Heart left ventricle (tissue), 16 donors: ENCODE measurements at places on chromosomes 2 and 18. TPM values are rescaled to one million over a fixed set of nuclear protein-coding genes. Genes with fewer than 3 reads are reported as not detected.
A peak's percentile ranks its signal among the peaks of the same experiment; 100 is the strongest.

DNA sequence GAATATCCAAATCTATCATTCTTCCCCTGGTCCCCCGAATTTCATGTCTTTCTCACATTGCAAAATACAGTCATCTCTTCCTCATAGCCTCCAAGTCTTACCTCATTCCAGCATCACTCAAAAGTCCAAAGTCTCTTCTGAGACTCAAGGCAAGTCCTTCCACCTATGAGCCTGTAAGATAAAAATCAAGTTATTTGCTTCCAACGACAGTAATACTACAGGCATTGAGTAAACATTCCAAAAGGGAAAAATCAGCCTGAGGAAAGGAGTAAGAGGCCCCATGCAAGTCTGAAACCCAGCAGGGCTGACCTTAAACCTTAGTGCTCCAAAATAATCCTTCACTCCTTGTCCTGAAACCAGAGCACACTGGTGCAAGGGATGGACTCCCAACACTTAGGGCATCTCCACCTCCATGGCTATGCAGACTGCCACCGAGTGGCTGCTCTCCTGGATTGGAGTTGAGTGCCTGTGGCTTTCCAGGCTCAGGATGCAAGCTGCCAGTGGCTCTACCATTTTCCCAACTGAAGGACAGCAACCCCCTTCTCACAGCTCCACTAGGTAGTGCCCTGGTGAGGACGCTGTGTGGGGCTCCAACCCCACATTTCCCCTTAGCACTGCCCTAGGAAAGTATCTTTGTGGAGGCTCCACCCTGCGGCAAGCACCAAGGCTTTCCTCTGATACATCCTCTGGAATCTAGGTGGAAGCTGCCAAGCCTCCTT, 16.3 kb downstream of the DTNA start:
- DNase-seq: no peak

GRCh38 chr2:122236152-122236874, 480.9 kb downstream of the TSN start:
- DNase-seq: no peak

DNA sequence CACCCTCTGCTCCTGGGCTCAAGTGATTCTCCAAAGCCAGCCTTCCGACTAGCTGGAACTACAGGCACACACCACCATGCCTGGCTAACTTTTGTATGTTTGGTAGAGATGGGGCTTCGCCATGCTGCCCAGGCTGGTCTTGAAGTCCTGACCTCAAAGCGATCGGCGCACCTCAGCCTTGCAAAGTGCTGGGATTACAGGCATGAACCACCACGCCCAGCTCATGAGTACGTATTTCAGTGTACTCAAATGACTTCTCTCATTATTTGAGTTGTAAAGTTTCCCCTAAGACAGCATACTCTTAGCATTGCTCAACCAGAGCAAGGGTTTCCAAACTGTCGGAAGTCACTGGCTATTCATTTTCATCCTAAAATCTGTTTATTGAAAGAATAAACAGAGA, 40.3 kb downstream of the IMPA2 start:
- no peak for DNase-seq

GRCh38 chr2:5263291-5263690, 428.9 kb upstream of the SOX11 start:
- DNase-seq: no peak

DNA sequence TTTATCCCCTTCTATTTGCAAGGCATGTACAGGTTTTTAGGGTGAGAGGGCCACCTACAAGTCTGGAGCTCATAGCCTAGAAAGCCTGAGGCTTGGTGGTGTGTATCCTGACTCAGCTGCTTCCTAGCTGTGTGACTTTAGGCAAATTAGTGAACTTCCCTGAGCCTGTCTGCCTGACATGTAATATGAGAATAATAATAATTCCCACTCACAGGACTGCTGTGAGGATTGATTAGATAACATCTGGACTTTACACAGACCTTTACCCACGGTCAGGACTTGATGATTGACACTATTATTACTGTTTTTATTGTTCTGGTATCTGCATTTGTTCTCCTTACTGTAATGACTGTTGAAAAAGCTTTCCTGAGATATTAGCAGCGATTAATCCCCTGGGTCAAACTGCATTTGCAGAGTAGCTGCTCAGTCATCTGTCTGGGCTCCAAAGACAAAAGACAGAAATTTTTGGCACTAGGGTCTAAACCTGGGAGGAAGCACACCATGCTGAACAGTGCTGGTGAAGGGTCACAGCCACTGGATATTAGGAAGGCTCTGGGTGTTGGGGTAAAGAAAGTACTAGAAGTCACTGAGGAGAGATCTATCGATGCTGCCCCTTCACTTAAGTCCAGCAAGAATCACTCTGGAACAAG, 276.5 kb upstream of the FN1 start:
- no peak for DNase-seq

DNA sequence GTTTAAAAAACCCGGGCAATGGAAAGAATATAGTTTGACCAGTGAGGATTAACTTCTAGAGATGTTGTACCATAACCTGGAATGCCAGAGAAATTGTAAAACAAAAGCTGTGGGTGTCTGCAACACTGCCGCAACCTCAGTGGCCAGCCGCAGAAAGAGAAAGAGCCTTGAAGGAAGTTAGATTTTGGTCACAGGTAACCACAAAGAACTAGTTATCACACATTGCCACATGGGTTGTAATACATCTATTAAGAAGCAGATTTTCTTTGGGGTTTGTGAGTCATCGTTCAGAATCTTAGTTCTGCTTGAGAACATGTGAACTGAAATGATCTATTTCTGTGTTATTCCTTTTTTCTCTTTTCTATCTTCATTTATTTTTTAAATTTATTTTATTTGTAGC, 222.9 kb upstream of the AGAP1 start:
- no peak for DNase-seq

DNA sequence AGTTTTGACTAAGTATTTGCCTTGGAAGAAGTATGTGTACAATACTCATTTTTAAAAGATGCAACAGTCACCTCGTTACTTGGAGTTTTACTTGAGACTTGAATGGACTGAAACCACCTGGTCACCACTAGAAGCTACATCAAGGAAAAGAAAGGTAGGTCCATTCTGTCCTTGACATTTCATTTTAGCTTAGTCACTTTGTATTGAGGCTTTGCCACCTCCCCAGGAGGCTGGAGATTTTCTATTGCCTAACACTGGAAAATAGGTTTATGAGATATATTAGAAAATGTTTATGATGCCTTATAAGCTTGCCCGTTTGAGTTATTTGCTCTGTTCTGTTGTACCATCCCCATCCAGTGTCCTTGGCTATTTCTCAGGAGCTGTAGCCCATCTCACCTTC, 107.9 kb upstream of the ETAA1 start:
- no peak for DNase-seq

DNA sequence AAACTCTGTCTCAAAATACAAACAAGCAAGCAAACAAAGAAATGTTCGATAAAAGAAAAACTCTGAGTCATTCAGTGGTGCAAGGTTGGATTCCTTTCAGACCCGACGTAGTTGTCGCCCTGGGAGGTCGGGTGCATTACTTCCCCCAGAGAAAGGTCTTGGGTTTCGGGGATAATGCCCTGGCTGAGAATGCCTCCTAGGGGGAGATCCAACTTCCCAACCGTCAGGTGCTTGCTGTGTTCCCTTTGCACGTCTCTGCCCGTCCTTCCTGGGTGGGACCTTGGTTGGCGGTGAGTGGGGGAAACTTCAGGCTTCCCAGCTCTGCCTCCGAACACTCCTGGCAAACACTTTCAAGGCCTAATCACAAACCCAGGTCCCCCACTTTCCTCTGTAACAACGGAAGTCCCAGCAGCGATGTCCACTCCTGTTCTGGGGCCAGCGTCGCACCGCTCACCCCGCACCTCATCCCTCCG, 609 bp downstream of the TPGS2 start:
- DNase-seq: no peak

GRCh38 chr2:4140281-4140970, 437.1 kb downstream of the DCDC2C start:
- DNase-seq: no peak

DNA sequence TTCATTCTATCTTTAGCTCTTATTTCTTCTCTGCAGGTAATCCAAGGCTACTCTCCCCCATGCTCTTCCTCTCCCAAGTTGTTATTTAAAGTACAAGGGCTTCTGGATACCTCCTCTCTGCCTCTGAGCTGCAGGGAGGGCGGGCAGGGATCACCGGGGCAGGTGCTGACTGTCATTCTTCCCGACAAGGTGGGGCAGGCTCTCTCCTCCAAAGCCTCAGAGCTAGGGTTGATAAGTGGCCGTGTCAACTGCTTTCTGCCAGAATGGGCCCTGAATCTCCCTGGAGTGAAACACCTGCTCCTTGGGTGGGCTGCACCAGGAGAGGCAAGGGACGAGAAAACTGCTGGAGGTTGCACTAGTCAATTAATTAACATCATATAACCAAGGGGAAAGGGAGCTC, 250.3 kb downstream of the SLC4A3 start:
- DNase-seq: no peak

DNA sequence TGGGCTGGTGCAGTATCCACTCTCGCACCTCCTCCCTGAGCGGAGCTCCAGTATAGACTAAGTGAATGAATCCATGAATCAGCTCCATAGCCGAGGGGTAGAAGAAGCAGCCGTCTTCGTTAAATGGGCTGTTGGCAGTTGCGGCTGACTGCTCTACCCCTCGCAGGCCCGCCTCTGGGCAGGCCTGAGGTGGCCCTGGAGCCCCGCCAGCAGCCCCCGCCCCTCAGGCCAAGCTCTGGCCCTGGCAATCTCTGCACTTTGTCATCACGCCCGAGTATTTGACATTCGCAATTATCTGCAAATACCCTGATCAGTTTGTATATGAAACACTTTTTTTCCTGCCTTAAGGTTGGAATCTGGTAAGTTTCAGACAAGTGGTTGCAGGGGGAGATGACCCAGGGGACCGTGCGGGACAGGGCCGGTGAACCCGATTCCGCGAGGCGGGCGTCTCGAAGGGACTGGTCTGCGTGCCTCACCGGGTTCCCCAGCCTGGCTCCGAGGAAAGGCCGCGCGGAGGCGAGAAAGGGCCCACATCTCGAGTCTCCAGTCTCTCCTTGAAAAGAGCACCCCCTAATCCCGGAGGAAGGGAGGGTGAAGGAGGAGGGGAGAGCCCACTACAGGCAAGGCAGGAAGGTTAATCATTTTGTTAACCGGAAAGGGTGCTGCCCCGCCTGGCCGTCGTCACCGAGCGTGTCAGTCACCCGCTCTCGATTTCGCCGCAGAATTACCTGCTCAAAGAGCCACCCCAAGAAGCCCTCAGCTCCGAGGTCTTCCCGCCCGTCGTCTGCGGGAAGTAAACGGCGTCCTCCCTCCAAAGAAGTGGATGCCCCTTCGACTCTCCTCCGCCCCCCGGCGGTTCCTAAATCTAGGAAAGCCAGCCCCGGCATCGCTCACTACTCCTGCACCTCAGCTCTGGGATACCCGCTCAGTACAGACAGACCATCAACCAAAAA, 11.1 kb upstream of the SATB2 start:
- DNase-seq: no peak

DNA sequence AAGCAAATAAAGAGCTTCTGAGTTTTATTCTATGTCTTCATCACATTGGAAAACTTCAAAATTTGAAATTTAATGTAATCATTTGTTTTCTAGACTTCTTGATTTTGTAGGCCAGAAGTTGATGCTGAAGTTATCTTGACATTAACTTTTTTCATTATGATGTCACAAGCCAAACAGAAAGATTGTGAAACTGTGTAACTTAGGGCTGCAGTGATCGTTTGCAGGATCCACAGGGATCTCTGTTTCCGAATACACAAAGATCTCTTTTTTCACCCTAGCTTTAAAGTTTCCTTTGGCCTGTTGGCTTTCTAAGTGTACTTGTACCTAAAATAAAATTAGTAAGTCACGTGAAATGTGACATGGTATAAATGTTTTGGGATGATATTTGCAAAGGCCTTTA, 594.9 kb upstream of the CDH2 start:
- DNase-seq: no peak

DNA sequence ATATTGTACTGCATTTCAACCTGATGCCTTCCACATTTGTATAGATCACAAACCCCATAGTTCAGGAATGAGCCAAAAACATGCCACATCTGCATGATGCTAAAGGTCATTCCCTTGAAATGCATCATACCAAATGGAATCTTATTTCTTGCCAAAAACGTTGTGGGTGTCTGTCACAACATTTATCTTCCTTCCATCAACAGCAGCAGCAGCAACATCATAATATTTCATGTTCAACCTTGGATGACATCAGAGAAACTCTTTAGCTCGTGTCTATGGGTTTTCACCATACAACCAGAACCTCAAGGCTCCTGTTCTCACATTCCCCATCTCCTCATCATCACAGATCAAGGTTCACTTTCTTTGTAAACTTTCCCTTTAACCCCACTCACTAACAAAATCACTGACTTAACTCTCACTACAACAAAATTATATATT, 221.3 kb upstream of the CTAGE1 start:
- no peak for DNase-seq

DNA sequence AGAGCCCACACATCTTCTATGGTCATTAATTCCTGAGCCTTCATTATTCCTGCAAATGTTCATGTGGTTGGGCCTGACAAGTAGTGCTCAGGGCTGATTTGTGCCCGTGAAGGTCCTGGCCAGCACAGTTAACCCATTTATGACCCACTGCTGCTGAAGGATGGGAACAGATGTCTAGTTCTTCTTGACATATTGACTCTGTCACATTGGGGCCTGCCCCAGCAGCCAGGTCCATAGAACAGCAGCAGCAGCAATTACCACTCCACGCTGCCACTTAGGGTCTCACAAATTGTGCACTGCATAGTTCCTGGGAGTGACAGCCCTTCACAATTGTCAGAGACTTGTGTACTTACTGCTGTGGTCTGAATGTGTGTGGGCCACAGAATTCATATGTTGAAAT, 442.3 kb upstream of the RGPD4 start:
- DNase-seq: no peak

GRCh38 chr18:9474108-9474982, 968 bp upstream of the RALBP1 start:
- DNase-seq: no peak

DNA sequence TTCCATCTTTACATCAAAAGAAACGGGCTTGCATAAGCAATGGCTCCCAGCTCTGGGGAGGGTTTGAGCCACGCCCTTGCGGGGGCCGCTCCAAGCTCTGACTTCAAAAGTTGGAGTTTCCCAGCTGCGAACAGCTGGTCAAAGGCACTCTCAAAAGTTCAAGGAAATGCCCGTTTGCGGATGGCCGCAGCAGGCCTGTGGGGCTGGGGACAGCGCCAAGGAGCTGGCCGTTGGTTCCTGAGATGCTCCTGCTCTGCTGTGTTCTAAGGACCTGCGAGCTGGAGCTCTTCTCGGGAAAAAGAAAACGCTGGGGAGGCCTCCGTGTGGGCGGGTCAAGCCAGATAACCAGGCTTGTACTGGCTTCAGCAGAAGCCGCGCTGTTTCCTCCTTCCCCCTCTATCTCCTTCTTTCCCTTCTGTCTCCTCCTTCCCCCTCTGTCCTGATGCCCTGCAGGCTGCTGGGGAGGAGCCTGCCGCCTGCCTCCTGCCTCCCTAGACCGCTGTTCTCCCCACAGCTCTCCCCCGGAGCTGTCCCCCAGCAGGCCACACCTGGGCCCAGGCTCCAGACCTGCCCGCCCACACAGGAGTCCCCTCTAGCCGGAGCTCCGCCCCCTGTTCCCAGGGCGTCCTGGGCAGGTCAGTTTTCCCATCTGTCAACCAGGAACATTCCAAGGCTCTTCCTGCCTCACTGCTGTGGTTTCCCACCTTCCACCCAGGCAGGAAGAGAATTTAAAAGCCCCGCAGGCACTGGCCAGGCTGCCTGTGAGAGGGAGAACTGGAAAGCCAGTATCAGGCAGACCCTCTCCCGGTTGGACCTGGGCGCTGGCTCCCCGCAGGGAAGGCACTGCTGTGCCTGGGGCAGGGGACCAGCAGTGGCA, 14.1 kb downstream of the KLF11 start:
- DNase-seq: peak; percentile 73

- no peak for DNase-seq
Measured at GRCh38 chr2:42001711-42002201, 46.1 kb upstream of the PKDCC start.

SP9 gene
- not detected for total RNA-seq

IL1RN gene
- 0.16 TPM for total RNA-seq

SLC9A2 gene
- total RNA-seq: not detected

COL4A4 gene
- total RNA-seq: 5.1 TPM

ACMSD gene
- not detected for total RNA-seq
